ENCODE measurements at places on chromosomes 11 and 22.

DNA sequence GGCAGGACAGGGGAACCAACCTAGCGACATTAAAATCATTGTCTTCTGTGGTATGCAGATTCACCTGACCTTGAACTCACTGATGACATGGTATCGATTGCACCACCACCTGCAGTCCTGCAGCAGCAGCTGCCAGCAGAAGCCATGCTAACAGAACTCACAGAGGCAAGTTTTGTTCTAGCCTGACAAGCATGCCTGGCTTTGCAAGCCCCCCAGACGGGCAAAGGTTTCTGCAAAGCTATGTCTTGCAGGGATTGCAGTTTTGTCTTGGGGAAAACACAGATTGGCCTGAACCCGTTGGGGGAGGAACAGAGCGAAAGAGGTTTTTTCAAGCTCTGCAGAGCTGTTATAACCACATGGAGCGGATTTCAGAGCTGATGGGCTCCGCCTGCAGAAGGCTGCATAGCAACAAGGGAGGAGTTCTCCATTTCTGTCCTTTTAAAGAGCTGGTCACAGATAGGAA lies 221.0 kb downstream of the HIPK3 start:
- DNase-seq: no peak

GRCh38 chr11:79253280-79253679 lies 187.6 kb downstream of the TENM4 start:
- DNase-seq: no peak

- no peak for DNase-seq
Observed at GRCh38 chr11:59710136-59710847, 3.4 kb downstream of the OR10V1 start.

DNA sequence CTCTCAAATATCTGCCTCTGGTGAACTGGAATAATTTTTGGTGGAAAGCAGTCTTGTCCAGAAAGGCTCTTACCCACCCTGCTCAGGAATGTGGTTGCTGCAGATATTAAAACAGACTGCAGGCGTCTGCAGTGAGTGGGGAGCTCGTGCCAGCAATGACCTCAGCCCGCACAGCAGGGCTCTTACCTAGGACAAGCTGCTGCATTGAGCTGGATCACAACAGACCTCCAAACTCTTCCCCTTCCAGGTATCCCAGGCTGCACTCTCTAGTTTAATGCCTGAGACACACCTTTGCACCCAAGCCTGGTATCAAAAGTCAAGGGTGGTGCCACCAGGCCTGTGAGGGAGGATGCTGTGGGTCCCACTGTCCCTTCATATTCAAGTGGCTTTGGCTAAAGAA lies 69.7 kb upstream of the CDON start:
- no peak for DNase-seq

Data from RKO (cell line).